H9 (cell line): ENCODE measurements at places on chromosomes 16 and 17. TPM values are rescaled to one million over a fixed set of nuclear protein-coding genes. Genes with fewer than 3 reads are reported as not detected.

DNA sequence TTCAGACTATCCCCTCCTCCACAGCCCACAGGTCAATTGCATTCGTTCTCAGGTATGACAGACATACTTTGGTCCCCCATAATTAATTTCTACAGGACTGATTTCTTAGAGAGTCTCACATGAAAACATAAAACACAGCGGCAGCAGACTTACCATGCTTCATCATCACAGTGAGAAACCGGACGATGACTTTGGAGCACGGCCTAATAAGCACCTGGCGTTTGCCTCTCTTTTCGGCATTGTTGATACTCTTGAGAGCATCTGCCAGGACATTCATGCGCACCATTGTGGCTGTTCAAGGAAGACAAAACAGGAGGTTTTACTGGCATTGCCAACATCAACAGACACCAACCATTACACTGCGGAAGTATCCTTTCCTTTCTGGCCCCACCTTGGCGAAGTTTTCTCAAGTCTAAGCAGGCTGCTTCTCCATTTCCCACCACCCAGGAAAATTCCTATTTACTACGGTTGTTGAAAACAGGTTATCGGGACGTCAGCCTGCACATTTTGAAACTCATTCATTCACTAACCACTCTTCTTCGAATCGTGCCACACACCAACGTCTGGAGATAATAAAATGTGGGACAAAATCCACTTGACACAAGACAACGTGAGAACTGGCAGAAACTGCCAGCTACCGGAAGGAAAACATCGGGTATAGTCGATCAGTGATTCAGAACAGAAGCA, 1.2 kb downstream of the RPS15A start:
- no peak for DNase-seq

- DNase-seq = no peak
These were observed 868 bp downstream of the MED13 start for GRCh38 chr17:62064029-62064790.

- DNase-seq = no peak
These were observed 7.2 kb upstream of the LIMD2 start for GRCh38 chr17:63707151-63707550.

The SPIRE2 gene
- total RNA-seq = 6.7 and 6.9 TPM in 2 replicates
